ENCODE measurements at places on chromosomes 3 and 15.

- DNase-seq = no peak
Observed at GRCh38 chr3:50179710-50180109, 11.7 kb upstream of the GNAT1 start.

GRCh38 chr15:70014860-70015490, 82.7 kb downstream of the TLE3 start:
- DNase-seq = peak; percentile 71

- no peak for DNase-seq
Observed at GRCh38 chr3:114384558-114384903, 90.7 kb downstream of the TIGIT start.

- DNase-seq = peak; percentile 44
Observed at GRCh38 chr15:88649286-88649733, 10.5 kb downstream of the ISG20 start.

DNA sequence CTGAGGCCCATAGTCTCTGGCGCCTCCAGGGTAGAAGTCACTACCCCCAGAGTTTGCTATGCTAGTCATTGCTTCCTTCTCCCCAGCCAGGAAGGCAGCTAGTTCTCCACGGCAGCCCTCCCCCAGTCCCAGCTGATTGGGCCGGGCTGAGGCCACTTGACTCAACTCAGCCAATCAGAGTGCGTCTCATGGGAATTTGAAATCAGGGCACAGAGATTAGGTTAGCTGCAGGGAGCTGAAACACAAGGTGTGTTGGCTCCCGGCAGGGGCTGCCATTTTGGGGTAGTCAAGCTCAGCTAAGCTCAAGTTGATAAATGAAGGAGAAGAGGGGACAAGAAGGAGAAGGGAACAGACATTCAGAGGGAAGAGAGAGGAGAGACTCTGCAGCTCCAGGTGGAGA, 32.8 kb downstream of the LINGO1 start:
- DNase-seq = peak; percentile 45

GRCh38 chr3:146033950-146034349, 127.0 kb downstream of the PLOD2 start:
- no peak for DNase-seq

- DNase-seq = no peak
Observed at GRCh38 chr3:190167936-190168680, 47.4 kb upstream of the P3H2 start.

- no peak for DNase-seq
Observed at GRCh38 chr3:158792709-158793108, 9.1 kb upstream of the MFSD1 start.

- no peak for DNase-seq
Observed at GRCh38 chr3:20842002-20842401, 656.0 kb upstream of the SGO1 start.

GRCh38 chr15:72724028-72724427, 38.0 kb downstream of the BBS4 start:
- DNase-seq = no peak

- DNase-seq = no peak
Observed at GRCh38 chr15:100718075-100718980, 115.9 kb downstream of the ASB7 start.

- DNase-seq = peak; percentile 59
Observed at GRCh38 chr3:17195192-17195611, 310.4 kb downstream of the PLCL2 start.

DNA sequence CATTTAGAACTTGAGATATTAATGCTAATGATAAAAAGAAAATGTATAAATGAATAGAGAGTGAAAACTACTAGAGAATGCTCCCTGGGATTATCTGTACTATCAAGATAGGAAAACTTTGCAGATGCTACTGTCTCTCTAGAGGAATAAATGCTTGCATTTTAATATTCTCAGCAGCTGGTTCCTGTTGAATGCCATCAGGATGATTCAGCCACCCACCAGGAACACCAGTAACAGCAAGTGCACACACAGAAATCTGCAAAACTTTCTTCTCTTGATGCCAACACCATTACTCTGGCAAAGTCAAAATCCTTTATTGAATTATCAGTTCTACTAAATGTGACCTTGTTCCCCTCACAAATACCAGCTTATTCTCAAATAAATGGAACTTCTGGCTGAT, 148.4 kb downstream of the TIGIT start:
- no peak for DNase-seq

DNA sequence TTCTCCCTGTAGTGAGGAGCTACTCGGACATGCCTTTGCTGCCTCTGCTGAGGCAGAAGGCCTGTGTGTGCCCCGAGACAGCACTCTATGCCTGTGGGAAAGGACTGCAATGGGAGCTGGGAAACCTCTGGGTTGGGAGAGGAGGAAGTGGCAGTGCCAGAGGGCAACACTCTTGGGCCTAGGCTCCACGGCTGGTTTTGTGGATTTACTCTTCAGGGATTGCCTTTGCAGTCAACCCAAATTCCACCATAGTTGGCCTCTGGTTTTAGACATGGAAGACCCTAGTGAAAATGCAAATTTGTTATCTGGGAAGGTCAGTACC, 46.8 kb downstream of the ITGA11 start:
- no peak for DNase-seq

- DNase-seq = no peak
Observed at GRCh38 chr15:88276821-88277410, 20.4 kb upstream of the NTRK3 start.

GRCh38 chr3:13116426-13116825, 43.2 kb upstream of the IQSEC1 start:
- no peak for DNase-seq

GRCh38 chr3:4398120-4398940, 68.7 kb downstream of the SUMF1 start:
- no peak for DNase-seq

- DNase-seq = peak; percentile 67
Observed at GRCh38 chr15:90086868-90087268, 15.4 kb downstream of the IDH2 start.

DNA sequence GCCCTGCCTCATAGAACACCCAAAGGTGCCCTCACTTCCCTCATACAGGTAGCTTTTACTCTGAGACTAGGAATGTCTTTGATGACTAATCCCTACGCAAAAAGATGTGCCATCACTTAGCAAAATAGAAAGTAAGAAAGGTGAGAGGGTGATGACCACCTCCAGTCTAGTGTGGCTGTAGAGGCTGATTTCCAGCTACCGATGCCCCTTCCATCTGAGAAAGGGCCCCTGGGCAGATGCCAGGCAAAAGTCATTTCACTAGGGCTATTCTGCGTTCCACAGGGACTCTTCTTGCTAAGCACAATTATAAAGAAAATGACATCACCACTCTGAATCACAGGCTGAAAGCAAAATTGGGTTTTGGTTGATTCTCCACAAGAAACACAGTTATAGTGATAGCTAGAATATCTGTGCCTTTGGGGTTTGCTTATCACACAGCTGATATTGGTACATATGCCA, 77.4 kb downstream of the RBPMS2 start:
- DNase-seq = no peak

DNA sequence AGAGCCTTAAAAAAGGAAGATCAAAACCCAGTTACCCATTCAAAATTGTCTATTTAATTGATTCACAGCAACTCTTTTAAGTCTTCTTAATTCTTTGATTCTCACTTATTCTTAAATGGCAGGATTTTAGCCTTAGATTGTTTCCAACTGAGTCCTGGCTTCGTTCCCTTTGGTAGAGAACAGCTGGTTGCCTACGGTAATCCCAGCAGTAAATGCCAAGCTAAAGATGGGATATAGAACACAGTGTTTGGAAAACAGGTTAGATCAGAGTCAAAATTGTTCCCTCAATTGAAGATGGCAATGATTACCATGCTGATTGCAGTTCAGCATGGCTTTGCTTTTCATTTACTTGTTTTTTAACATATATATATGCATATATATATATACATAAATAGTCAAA, 300.9 kb downstream of the PYDC2 start:
- DNase-seq = no peak

GRCh38 chr3:179272385-179272784, 21.5 kb upstream of the KCNMB3 start:
- no peak for DNase-seq

DNA sequence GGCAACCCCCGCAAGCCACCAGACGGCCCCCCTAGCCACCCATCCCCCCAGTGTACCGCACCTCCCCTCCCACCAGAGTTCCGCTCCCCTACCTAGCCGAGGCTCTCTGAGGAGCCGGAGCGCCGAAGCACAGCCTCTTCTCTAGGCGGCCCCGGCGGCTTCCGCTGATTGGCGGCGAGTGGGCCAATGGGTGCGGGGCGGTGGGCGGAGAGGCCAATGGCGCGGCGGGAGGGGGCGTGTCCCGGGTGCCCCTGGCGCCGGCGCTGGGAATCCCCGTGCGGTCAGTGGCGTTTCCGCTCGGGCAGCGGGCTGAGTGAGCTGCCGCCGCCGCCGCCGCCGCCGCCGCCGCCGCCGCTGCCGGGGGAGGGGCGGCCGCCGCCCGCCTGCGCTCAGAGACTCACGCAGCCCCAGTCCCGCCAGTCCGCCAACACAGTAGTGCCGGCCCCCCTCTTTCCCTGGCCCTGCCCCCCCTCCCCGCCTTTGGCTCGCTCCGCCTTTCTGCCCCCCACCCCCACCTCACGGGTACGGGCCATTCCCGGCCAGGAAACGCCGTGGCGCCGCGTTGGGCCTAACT, at the start of gene SETD5:
Gene SETD5, plus strand, starts transcription at position 284 of the 574 bp plus-strand sequence. CDS start 31,324 bp downstream, outside the sequence.
- peak; percentile 99 for DNase-seq

All from germinal center (tissue), 1 donor.